ENCODE measurements at places on chromosomes 6 and 20. TPM values are rescaled to one million over a fixed set of nuclear protein-coding genes. Genes with fewer than 3 reads are reported as not detected.

The CTAGE9 gene
- total RNA-seq = not detected

The BHLHE23 gene
- not detected for total RNA-seq

The CCDC170 gene
- total RNA-seq = not detected

The C6orf132 gene
- total RNA-seq = 0.08 TPM

The GNRH2 gene
- 1.6 TPM for total RNA-seq

The C20orf202 gene
- 0.25 TPM for total RNA-seq

The OR2B6 gene
- total RNA-seq = not detected

The APOBEC2 gene
- not detected for total RNA-seq

The MYLK4 gene
- total RNA-seq = 0.33 TPM

The TRIM15 gene
- total RNA-seq = not detected

The EPHA7 gene
- total RNA-seq = not detected

The CST5 gene
- not detected for total RNA-seq

The CHRNA4 gene
- total RNA-seq = not detected

The C6orf58 gene
- total RNA-seq = not detected

The IRAK1BP1 gene
- total RNA-seq = 3.1 TPM

The TBX18 gene
- total RNA-seq = not detected

The RIMS1 gene
- not detected for total RNA-seq

The UBE2V1 gene
- 140 TPM for total RNA-seq

The ALDH8A1 gene
- 1.3 TPM for total RNA-seq

The ATP9A gene
- total RNA-seq = 1.3 TPM

The NKAIN4 gene
- total RNA-seq = not detected

The ADAM33 gene
- total RNA-seq = not detected

The APOM gene
- total RNA-seq = 3.1 TPM

The PTK7 gene
- total RNA-seq = 1.4 TPM

The C6orf120 gene
- 22.2 TPM for total RNA-seq

The SLC17A1 gene
- total RNA-seq = not detected

The CNR1 gene
- total RNA-seq = not detected

The SLC17A9 gene
- 40.9 TPM for total RNA-seq

The ZNF831 gene
- 15.9 TPM for total RNA-seq

The SCUBE3 gene
- 0.22 TPM for total RNA-seq

The GTSF1L gene
- total RNA-seq = not detected

The DEFB119 gene
- not detected for total RNA-seq

The GNAS-AS1 gene
- 1.6 TPM for total RNA-seq

The EFCAB8 gene
- 0.77 TPM for total RNA-seq

The TRAPPC3L gene
- not detected for total RNA-seq

The LIME1 gene
- total RNA-seq = 159 TPM

The GGTLC1 gene
- total RNA-seq = not detected

The SLC52A3 gene
- total RNA-seq = not detected

The LIN28B gene
- not detected for total RNA-seq

The BLTP3A gene
- total RNA-seq = 11.8 TPM

The POLR3F gene
- total RNA-seq = 8.5 TPM

The GINS1 gene
- total RNA-seq = 25.6 TPM

The HLA-DPA1 gene
- total RNA-seq = 39.8 TPM

The CALHM6 gene
- total RNA-seq = 26.7 TPM

The IMPG1 gene
- not detected for total RNA-seq

The HLA-DMB gene
- total RNA-seq = 14.0 TPM

The PRPH2 gene
- 0.08 TPM for total RNA-seq

The TNF gene
- total RNA-seq = 18.5 TPM

The PBOV1 gene
- total RNA-seq = not detected

The TMEM170B gene
- 1.6 TPM for total RNA-seq

The BPI gene
- total RNA-seq = not detected

The SOX4 gene
- total RNA-seq = 0.78 TPM

The NKAPL gene
- not detected for total RNA-seq

The VWA7 gene
- total RNA-seq = 5.7 TPM

The TREM2 gene
- 2.8 TPM for total RNA-seq

The ERVFRD-1 gene
- not detected for total RNA-seq

The THBD gene
- 0.22 TPM for total RNA-seq

The CRIP3 gene
- 0.62 TPM for total RNA-seq

The OTOR gene
- not detected for total RNA-seq

The RBPJL gene
- total RNA-seq = not detected
